ENCODE measurements at places on chromosomes 2 and 18.
A peak's percentile ranks its signal among the peaks of the same experiment; 100 is the strongest.

DNA sequence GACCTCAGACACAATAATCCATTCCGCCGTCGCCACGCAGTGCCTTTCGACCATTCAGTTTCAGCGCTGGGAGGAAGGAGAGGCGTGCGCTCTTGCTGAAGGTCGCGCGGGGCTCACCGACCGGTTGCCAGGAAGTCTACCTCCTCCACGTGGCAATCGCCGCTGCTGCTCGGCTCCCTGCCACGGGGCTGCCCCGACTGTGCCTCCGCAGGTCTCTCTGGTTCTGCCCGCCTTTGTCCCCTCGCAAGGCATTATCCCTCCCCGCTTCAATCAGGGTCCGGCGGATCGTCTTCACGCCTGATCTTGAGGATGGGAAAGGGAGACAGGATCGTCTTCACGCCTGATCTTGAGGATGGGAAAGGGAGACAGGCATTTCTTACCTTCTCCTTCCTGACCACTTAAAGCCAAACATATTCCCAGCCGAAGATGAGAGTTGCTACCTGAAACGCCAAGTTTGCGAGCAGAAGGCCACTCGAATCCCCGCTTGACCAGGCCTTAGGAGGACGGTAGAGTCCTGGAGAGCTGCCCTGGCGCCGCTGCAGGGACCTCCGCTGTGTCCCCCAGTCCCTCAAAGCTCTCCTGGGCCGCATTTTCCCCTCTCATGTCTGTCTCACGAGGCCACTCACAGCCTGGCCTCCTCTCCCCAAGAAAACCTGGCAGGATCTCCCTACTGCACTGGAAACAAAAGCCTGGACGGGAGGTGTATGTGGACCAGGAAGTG, 4.3 kb upstream of the GPR45 start:
- DNase-seq: no peak

DNA sequence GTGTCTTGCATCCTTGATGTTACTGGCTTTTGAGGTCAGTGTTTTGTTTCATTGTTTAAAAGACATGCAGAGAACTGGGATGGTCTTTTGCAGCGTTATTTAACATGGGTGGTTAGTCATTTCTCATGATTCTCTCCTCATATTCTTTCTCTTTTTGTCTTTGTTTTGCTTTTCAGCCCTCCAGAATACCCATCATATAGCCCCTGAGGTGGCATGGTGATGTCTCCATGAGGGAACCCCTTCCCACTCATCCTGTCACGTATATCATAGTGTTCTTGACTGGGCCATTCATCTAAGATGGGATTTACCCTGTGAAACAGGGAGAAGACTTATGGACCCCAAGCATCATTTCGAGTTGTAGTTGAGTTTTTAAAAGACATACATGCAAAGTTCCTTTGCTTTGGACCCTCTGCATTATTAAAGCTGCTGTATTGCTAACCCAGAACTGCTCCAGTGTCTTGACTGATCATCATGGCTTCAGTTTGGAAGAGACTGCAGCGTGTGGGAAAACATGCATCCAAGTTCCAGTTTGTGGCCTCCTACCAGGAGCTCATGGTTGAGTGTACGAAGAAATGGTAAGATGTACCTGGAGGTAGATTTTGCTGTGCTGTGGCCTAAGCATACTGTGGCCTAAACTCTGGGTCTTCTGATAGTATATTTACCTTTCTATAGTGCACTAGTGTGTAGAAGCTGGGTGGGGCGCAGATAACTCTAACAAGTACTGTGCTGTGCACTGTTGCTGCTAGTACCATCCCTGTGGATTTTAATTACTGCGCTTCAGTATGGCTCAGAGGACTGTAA, 1.4 kb downstream of the EHBP1 start:
- DNase-seq: no peak

GRCh38 chr2:182973441-182974352, 64.6 kb downstream of the NCKAP1 start:
- no peak for DNase-seq

GRCh38 chr2:183089192-183089851, 10.8 kb downstream of the DUSP19 start:
- DNase-seq: no peak

GRCh38 chr2:53536583-53537361, 230.8 kb upstream of the CHAC2 start:
- DNase-seq: no peak

GRCh38 chr18:35099911-35100310, 58.7 kb downstream of the MAPRE2 start:
- peak; percentile 39 for DNase-seq

GRCh38 chr18:51878724-51879123, 461.3 kb upstream of the DCC start:
- DNase-seq: no peak

DNA sequence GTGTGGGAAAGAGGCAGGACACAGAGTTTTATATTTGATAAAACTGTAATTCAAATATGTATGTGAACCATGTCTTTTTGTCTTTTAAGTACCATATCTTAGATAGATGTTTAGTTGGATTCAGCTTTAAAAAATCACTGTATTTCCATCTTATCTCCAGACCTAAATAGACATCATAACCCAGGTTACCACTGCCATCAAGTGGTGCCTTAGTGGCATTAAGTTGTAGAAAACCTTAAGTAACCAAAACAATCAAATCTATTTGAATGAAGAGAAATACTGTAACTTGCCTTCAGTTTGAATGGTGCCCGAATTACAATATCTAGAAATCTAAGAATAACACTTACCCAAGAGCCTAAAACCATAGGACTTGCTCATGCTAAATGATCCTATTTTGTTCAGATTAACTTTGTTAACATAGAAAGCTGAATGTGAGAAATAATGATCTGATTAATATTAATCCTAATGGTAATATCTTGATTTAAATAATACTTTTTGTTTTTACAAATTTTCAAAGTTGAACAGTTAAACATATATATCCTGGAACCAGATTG, 92.5 kb upstream of the MAP2 start:
- DNase-seq: peak; percentile 5

- DNase-seq: peak; percentile 89
Observed at GRCh38 chr2:67256892-67257291, 140.2 kb upstream of the ETAA1 start.

GRCh38 chr2:85183479-85183878, 50.3 kb downstream of the TCF7L1 start:
- DNase-seq: peak; percentile 36
